ENCODE measurements at places on chromosomes 2 and 18.

- no peak for DNase-seq
These were observed 12.5 kb upstream of the HK2 start for GRCh38 chr2:74821177-74822126.

GRCh38 chr2:144943986-144944385 is 424.1 kb upstream of the ZEB2 start:
- DNase-seq = no peak

DNA sequence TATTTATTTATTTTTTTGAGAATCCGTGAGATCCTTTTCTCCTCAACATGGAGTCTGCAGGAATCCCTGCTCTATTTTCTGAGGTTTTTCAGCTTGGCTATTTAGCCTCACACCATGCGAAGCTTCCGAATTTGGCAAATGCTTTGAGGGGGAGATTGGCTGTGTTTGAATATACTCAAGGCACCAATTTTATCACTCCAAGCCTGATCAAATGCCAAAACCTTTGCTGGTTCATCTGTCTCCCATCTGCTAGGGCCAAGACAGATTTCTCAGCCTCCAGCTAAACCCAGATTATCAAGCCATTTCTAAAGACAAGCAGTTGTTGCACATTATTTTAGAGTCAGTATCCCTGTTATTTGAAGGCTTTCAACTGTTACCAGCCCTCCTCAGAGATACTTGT is 295.7 kb downstream of the XIRP2 start:
- DNase-seq = no peak

DNA sequence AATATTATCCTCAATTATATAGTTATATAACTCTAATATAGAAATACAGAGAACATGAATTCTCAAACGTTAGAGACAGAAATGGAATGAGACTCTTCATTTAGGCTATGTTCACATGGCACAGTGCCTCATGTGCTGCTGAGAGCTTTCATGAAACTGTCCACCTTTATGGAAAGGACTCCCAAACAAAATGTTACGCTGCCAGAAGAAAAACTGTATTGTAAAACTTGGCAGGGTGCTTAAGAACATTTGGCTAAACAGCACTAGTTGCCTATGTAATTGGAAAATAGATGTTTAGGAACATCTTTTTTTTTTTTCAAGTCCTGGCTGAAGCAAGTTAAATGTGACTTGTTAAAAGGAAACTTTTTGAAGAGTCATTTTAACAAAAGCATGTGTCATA is 396.0 kb downstream of the ERBB4 start:
- DNase-seq = no peak

GRCh38 chr2:215141706-215142105 is 3.3 kb upstream of the ABCA12 start:
- DNase-seq = no peak

DNA sequence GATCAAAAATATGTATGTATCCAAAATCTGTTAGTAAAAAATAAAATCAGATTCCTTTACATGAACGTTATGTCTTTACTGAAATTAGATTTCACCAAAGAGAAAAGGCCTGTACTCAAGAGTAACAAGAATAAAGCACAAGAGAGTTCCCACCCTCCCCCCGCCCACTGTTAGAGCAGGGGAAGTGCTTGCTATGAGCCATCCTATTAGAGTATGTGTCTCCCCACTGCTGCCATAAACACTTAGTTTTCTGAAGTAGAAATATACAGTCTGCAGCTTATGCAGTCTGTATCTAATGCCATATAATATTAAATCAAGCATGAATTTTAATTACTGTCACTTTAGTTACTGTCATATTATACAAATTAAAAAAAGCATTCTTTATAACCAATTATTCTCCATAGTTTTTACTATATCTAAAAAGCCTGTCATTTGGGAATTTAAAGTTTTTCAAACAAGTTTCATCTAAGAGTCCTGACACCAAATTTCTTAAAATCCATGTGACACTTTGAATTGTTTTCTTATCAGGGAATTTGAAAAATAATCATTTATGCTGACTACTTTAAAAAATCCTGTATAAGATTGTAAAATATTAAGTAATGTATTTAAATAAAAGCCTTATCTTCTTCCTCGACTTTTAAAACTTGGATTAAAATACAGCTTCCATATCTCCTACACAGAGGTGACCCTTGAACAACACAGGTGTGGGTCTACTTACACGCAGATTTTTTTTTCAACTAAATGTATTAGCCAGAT is 51.8 kb upstream of the GPR75 start:
- no peak for DNase-seq

- peak; percentile 20 for DNase-seq
These were observed 34.4 kb upstream of the TRAPPC8 start for GRCh38 chr18:31977270-31977872.

DNA sequence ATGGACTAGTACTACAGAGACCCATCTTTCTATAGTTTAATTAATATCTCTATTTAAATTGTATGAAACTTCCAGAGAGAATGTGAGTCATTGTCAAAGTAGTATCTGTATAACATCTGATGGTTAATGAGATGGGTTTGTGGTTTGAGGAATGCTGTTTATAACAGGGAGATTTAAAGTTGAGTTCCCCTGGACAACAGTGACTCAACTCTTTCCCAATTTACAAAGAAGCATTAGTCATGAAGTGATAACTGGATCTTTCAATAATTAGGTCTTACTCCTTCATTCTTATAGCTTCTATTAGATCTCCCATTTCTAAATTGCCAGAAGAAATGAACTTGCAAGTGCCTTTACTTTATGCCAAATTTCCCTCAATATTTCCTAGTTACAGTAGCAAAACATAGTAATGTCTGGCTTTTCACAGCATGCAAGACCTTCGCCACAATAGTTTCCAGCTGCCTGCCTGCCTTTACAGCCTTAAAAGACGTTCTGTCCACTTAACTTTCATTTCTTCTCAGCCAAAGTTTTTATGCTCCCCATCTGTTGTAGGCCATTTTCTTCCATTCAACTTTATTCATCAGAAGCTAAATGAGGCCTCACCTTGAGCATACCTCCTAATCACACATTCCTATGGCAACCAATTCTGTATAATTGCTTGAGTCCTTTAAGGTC is 47.7 kb upstream of the WDR75 start:
- no peak for DNase-seq

DNA sequence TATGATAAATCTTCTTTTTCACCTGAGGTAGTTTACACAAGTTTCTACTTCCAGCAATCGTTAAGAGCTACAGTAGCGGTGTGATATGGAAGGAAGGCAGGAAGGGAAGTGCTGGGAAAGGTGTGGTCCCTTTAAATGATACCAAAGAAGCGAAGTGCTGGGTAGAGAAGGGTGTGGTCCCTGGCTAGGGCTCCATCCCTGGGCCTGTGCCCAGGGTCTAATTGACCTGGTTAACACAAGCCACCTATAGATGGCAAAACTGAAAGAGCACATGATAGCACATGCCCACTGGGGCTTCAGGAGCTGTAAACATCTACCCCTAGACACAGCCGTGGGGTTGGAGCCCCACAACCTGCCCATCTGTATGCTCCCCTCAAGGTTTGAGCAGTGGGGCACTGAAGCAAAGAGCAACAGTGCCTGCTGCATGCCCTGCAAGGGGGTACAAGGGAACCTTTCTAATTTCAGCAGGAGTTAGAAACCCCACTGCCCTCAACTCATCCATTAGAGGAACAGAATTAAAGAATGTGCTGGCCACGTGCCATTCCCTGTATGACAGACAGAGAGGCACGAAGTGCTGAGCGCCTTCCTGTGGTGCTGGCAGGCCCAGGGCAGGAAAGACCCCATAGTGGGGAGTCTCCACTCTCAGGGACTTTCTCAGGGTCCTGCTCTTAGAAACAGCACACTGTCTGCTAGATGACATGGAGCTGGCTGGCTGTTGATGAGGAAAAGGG is 153.1 kb upstream of the LMAN1 start:
- DNase-seq = no peak

GRCh38 chr2:168369031-168369430 is 87.0 kb upstream of the CERS6 start:
- DNase-seq = no peak

DNA sequence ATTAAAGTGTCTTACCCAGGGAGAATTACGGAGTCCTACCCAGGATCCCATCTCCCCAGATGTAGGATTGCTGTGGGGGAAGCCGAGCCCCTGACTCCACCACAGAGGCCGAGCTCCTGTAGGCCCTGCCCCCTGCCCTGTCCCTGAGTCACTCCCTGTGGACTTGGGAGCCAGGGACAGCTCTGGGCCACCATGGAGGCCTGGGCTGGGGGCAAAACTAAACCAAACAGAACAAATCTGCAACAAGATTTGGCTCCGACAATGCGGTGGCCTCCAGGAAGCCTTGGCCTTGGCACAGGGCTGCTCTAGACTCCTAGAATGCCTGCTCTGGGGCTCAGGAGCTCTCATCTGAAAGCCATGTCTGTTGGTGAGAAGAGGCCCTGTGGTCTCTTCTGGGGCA is 99.3 kb upstream of the PXDN start:
- no peak for DNase-seq

DNA sequence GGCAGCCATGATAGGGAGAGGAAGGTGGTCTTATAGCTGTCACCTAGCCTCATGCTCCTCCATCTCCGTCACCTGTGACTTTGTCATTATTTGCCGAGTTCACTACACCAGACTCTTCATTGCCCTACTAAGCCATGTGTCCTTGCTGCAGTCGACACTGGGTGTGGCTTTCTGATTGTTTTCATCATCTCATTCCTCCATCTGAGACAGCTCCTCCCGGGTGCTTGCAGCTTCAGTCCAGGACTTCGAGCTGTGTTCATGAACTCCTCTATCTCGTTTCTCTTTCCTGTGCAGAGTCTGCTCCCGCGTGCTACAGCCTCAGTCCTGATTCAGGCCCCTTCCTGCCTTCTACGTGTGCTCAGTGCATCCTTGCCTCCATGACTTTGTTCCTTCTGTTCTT is 295.1 kb upstream of the TNP1 start:
- DNase-seq = no peak

- no peak for DNase-seq
These were observed 675 bp downstream of the FZD5 start for GRCh38 chr2:207768866-207769596.

DNA sequence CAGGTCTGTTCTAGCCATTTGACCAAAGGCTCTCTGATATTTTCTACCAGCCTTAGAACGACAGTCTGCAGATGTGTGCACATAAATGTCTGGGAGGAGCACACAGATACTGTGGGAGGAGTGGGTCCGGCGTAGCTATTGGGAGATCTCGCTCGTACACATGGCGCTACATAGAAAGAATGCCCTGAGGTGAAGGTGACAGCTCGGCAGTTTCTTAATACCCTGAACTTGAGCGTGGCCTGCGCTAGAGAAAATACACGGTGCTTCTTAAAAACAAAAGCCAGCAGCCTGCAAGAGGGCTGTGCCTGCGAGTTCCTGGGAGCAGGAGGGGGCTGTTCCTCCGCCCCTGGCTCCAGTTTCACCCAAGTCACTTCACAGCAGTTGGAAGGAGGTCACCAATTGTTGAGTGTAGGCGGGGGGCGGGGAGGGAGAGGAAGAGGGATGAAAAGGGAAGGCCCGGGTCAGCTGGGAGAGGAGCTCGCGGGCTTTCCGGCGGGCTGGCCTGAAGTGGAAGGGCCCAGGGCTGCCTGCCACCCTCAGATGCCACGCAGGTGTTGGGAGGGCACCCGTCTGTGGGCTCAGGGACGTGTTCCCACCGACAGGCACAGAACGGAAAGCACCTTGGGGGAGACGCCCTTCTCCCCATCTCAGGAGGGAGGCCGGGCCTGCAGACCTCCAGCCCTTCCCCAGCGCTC is 124.7 kb upstream of the ZNF516 start:
- no peak for DNase-seq

- no peak for DNase-seq
These were observed 202.9 kb upstream of the HDAC4 start for GRCh38 chr2:239603411-239604356.

- no peak for DNase-seq
These were observed 87.4 kb downstream of the RPRM start for GRCh38 chr2:153391131-153391530.

DNA sequence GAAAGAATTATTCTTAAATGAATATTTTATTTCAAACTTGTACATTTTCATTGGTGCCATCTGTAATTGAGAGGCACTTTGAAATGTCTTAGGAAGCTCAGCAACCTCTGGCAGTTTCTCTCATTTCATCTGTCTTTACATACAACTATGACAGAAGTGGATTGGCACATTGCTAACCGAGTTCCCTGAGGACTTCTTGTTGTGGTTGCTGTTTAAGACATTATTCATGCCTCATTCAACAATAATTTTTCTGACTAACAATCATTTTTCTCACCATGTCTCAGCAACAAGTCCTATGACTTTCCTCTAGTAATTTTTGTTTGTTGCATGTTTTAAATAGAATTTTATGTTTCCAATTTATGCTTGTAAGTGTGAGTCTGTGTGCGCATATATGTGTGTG is 284.0 kb upstream of the CWC22 start:
- DNase-seq = no peak

- no peak for DNase-seq
These were observed 128.6 kb downstream of the ZFP36L2 start for GRCh38 chr2:43097644-43098408.

- DNase-seq = no peak
These were observed 14.1 kb upstream of the ARMC9 start for GRCh38 chr2:231184319-231184718.

DNA sequence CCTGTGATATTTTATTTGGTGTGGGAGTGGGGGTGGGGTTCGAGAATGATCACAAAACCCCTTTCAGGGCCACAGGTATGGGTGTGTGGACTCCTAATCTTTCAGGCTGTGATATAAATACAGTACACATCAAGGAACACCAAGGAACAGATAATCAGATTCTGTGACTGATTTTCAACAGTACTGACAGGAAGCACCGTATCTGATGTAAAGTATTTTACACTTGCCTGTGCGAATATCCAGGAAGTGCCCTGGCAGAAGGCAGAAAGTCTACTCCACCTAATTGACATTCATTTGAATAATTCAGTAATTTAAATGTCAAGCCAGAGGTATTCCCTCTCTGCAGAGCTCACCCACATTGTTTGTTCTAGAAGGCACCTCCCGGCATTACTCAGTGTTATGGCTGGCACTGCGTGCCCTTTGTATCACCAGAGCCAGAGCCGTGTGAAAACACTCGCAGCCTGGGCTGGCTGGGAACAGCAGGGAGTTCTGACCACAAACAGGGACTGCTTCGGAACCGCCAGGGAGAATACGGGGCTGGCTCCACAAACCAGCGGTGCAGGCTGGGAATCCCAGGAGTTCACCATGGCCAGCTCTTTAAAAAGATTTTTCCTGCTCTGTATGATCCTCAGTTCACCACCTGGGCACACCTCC is 91.8 kb downstream of the ACVR1 start:
- no peak for DNase-seq

DNA sequence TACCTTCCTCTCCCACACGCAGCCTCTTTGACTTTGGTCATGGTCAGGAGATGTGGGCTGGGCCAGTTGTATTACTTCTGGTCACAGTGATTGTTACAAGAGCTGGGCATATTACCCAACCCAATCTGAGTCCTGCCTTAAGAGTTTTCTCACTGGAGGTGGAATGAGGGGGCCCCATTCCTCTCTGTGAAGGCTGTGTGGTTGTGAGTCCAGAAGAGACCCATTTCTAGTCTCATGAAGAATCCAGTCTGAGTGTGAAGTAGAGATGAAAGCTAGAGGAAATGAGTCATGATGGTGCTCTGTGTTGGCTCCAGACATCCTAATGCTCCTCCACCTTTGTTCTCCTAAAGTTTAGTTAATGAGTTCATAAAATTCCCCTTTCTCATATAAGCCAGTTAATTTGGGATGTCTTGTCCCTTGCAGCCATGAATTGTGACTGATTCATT is 50.8 kb upstream of the RASGRP3 start:
- no peak for DNase-seq

GRCh38 chr18:62723666-62724281 is 8.4 kb downstream of the PHLPP1 start:
- no peak for DNase-seq

- DNase-seq = peak; percentile 7
These were observed 588 bp upstream of the CCDC93 start for GRCh38 chr2:118014492-118014824.

GRCh38 chr2:181978351-181979150 is 7.1 kb upstream of the PPP1R1C start:
- no peak for DNase-seq
